ENCODE measurements at places on chromosomes 5 and 9.

GRCh38 chr5:128228521-128228920, 145.0 kb downstream of the SLC12A2 start:
- no peak for DNase-seq

GRCh38 chr5:123450114-123450513, 26.9 kb upstream of the CEP120 start:
- peak; percentile 34 for DNase-seq

DNA sequence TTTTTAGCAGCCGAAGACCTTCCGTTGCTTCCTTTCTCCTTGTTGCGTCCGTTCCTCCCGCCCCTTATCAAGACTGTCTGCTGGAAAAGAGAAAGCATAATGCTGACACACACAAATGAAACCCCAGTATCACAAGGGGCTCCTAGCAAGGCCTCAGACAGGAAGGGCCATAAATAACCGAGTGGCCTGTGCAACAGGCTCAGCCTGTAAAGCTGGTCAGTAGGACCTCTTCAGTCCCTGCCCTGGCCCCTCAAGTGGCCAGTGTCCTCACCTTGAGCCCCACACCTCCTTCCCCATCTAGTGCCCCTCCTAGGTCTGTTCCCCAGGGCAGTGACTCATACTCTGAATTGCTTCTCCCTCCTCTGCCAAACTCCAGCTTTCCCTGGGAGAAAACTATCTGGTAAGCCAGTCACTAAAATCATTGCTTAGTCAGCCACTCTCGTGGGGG, 174.6 kb upstream of the IL12B start:
- DNase-seq, result no peak

- no peak for DNase-seq
Measured at GRCh38 chr5:95876782-95877181, 54.3 kb upstream of the GLRX start.

DNA sequence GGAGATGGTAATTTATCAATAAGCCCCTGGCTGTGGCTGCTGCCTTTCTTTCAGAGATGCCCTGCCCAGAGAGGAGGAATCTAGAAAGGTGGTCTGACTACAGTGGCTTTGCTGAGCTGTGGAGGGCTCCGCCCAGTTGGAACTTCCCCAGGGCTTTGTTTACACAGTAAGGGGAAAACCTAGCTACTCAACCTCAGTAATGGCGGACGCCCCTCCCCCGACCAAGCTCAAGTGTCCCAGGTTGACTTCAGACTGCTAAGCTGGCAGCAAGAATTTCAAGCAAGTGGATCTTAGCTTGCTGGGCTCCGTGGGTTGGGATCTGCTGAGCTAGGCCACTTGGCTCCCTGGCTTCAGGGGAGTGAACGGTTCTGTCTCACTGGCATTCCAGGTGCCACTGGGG, 865.4 kb upstream of the ACO1 start:
- DNase-seq, result no peak
